Activated T-helper 2 cell treated with anti-CD3 and anti-CD28 coated beads, Interferon-gamma antibody, Interleukin-2, Interleukin-4, amounts not matched to agents 10 μg/mL and 5 μg/mL and 100 μg/mL, durations not matched to agents 14 hours and 24 hours and 36 hours (primary cell): ENCODE measurements at places on chromosomes 11 and 22. TPM values are rescaled to one million over a fixed set of nuclear protein-coding genes. Genes with fewer than 3 reads are reported as not detected.

IGLL1 gene
- total RNA-seq: 0.21 TPM in 1 of 2 replicates, not detected in the other

TMEM191C gene
- total RNA-seq: 0.52 and 0.69 TPM in 2 replicates

TRAPPC4 gene
- 121 and 128 TPM in 2 replicates for total RNA-seq

CNTN5 gene
- not detected in 2 replicates for total RNA-seq

OSM gene
- total RNA-seq: 148 and 152 TPM in 2 replicates

NXPE4 gene
- total RNA-seq: not detected in 2 replicates

MYO7A gene
- 0.23 and 0.30 TPM in 2 replicates for total RNA-seq

KCNJ5 gene
- total RNA-seq: not detected in 2 replicates

ATG2A gene
- total RNA-seq: 20.7 and 26.1 TPM in 2 replicates

ART5 gene
- total RNA-seq: not detected in 2 replicates

BTBD18 gene
- total RNA-seq: not detected in 2 replicates

DNA sequence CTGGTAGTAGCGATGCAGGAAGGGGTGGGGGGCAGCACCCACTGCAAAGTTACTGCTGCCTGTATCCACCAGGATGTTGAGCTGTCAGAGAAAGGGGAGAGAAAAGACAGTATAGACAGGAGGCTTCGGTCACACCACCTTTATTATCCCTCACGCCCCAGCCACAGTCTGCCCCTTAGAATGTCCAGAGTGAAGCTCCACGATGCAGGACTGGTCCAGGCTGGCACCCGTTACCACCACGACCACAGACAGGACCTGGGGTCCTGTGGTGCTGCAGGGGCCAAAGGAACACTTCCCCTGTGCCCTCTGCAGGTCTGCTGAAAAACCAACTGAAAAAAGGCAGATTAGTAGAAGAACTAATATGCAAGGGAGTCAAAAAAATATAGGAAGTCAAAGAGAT is 5.7 kb downstream of the BACE1-AS start:
- H3K4me3 ChIP-seq: no peak overlapping the region
- H3K27ac ChIP-seq: no peak overlapping the region
- H3K36me3 ChIP-seq: no peaks in the 10 kb centered on the region
- H3K4me1 ChIP-seq: peaks cover 4% of the 10 kb centered on the region
- no peaks in the 10 kb centered on the region for H3K27me3 ChIP-seq

- H3K27me3 ChIP-seq: peaks cover 18% of the 10 kb centered on the region
- H3K4me3 ChIP-seq: no peak overlapping the region
- H3K4me1 ChIP-seq: no peaks in the 10 kb centered on the region
- H3K27ac ChIP-seq: no peak overlapping the region
Measured at GRCh38 chr11:18056561-18057181, 10.6 kb upstream of the TPH1 start.

DNA sequence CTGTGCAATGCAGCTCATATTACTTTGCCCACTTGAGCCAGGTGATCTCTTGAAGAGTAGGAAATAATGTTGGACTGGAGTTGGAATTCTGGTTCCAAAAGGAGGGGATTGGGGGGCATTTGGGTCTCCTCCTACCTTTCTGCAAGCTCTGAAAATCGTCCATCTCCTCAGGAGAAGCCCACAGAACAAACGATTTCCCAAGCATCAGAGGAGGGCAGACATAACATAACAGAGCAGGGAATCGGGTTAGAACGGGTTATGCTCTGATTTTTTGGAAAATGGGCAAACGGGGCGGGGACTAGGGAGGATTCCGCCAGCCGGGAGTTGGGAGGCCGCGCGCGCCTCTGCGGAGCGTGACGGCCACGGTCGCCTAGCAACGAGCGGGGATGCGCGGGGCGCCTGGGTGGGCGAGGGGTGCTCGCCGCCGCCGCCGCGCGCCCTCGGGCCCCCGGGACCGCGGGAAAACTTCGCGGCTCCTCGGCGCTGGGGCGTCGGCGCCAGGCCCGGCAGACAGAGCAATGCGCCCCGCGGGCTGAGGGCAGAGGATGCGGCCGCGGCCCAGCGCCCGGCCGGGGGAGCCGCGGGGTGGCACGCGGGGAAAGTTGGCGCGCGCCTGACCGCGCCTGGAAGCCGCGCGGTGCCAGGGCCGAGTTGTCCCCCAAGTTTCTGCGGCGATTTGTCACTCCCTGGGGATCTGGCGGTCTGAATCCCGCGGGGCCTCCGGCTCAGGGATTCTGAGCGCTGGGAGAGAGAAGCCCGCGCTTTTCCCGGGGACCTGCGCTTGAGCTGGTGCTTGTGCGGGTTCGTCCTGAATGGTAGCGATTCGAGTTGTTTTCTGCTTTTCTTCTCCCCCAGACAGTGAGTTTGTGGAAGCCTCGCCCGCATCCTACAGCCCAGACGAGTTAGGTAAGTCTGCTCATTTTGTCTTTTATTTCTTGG is 27.8 kb upstream of the AMOTL1 start:
- H3K36me3 ChIP-seq: no peaks in the 10 kb centered on the region
- no peak overlapping the region for H3K27ac ChIP-seq
- peaks cover 39% of the 10 kb centered on the region for H3K27me3 ChIP-seq
- DNase-seq: no peak
- peaks cover 7% of the 10 kb centered on the region for H3K4me1 ChIP-seq

GRCh38 chr22:45292731-45293442 is 8.1 kb downstream of the UPK3A start:
- H3K4me1 ChIP-seq: peaks cover 6% of the 10 kb centered on the region
- DNase-seq: no peak
- no peak overlapping the region for H3K4me3 ChIP-seq
- H3K27ac ChIP-seq: no peak overlapping the region

DNA sequence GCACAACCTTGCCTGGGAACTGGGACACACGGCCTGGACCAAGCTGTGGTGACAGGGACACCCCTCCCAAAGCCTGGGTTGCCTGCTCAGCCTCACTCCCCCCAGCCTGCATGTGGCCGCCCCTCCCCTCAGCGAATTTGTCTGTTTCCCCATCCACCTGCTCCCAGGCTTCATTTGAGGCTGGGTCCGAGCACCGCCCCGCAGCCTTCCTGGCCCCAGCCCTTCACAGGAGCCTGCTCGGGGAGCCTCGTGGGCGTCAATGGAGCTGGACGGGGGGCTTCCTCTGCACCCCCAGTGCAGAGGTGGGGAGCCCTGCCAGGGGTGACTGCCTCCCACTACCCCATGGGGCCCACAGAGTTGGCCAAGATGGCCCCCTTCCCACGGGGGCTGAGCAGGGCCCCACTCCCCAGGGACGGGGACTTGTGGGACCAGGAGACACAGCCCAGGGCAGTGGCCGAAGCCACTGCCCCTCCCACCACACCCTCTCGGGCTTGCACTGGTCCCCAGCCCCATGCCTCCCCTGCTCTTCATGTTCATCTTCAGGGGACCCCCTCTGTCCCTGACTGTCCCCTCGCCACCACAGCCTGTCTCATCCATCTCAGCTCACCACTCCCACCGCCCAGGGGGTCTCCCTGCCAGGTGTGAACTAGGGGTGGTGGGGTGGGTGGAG is 91.7 kb downstream of the WNT7B start:
- peaks cover 16% of the 10 kb centered on the region for H3K27me3 ChIP-seq
- no peaks in the 10 kb centered on the region for H3K4me1 ChIP-seq
- H3K27ac ChIP-seq: no peak overlapping the region
- H3K36me3 ChIP-seq: no peaks in the 10 kb centered on the region

GRCh38 chr11:28819741-28820140 is 711.6 kb downstream of the METTL15 start:
- no peak overlapping the region for H3K27ac ChIP-seq
- no peak overlapping the region for H3K4me3 ChIP-seq
- DNase-seq: no peak
- H3K4me1 ChIP-seq: no peaks in the 10 kb centered on the region
- no peaks in the 10 kb centered on the region for H3K27me3 ChIP-seq
- no peaks in the 10 kb centered on the region for H3K36me3 ChIP-seq

GRCh38 chr11:94754335-94754734 is 13.8 kb upstream of the AMOTL1 start:
- H3K27ac ChIP-seq: no peak overlapping the region
- peaks cover 23% of the 10 kb centered on the region for H3K27me3 ChIP-seq
- no peaks in the 10 kb centered on the region for H3K36me3 ChIP-seq

DNA sequence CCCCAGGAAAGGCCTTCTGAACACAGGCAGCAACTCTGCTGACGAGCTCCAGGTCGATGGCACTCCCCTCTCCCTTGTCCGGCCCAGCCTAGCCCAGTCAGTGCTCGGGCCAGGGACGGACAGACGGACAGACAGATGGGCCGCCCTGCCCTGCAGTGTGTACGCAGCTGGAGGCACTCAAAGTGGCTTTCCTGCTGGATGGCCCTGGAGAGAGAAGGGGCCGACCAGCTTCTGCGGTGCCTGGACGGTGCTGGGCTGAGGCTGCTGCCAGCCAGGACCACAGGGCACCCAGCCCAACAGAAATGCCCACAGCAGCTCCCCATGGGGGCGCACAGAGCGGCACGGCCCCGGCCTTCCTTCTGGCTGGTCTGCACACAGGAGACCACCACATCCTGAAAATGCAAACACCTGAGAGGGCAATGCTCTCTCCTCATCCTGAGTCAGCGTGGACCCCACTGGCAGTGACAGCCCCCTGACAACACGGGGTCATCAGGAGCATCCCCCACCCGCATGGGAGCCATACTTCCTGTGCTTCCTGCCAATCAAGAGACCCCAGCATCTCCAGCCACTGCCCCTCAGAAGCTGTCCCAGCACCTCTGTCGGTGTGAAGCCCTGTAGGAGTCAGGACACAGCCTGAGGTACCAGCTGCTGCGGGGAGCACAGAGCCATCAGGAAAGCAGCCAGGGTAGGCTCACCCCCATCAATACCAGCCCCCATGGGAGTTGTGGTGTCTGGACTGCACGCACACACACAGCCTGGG is 692 bp upstream of the MOB2 start:
- no peak for DNase-seq
- no peak overlapping the region for H3K27ac ChIP-seq
- H3K27me3 ChIP-seq: no peaks in the 10 kb centered on the region
- no peaks in the 10 kb centered on the region for H3K4me1 ChIP-seq
- H3K36me3 ChIP-seq: no peaks in the 10 kb centered on the region

- no peaks in the 10 kb centered on the region for H3K27me3 ChIP-seq
- no peak overlapping the region for H3K4me3 ChIP-seq
- no peak overlapping the region for H3K27ac ChIP-seq
- peaks cover 59% of the 10 kb centered on the region for H3K36me3 ChIP-seq
- H3K4me1 ChIP-seq: peaks cover 24% of the 10 kb centered on the region
Measured at GRCh38 chr11:121304759-121305158, 12.2 kb downstream of the SC5D start.

- DNase-seq: no peak
- H3K27me3 ChIP-seq: no peaks in the 10 kb centered on the region
- no peak overlapping the region for H3K4me3 ChIP-seq
- H3K27ac ChIP-seq: no peak overlapping the region
- no peaks in the 10 kb centered on the region for H3K36me3 ChIP-seq
Measured at GRCh38 chr22:19275104-19275503, 16.4 kb downstream of the CLTCL1 start.

GRCh38 chr22:26485013-26485412 is 1.3 kb downstream of the SRRD start:
- H3K4me3 ChIP-seq: peak overlapping the region; percentile 58
- H3K27me3 ChIP-seq: no peaks in the 10 kb centered on the region
- H3K4me1 ChIP-seq: peaks cover 46% of the 10 kb centered on the region
- no peak for DNase-seq

- H3K4me3 ChIP-seq: no peak overlapping the region
- no peak overlapping the region for H3K27ac ChIP-seq
- H3K4me1 ChIP-seq: no peaks in the 10 kb centered on the region
- no peak for DNase-seq
Measured at GRCh38 chr11:85316967-85317366, 310.2 kb downstream of the DLG2 start.

DNA sequence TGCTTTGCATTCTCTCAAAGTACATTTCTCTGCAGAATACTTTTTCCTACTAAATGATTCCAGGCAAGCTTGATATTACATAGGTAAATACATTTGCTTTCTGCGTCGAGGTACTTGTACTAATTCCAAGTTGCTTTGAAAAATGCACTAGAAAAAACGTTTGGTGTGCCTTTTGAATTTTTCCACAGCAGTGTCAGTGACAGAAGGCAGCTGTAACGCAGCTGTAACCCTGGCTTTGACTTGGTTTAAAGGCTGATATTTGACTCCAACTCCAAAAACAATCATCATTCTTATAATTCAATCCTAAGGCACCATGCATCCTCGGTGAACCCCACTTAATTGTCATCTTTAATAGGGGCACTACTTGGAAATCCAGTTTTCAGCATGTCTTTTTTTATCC is 125.0 kb downstream of the MAML2 start:
- no peak for DNase-seq
- no peak overlapping the region for H3K4me3 ChIP-seq
- no peaks in the 10 kb centered on the region for H3K36me3 ChIP-seq

- no peak for DNase-seq
- peak overlapping the region; percentile 31 for H3K27ac ChIP-seq
- H3K4me3 ChIP-seq: no peak overlapping the region
- H3K27me3 ChIP-seq: no peaks in the 10 kb centered on the region
Measured at GRCh38 chr22:21758091-21758864, 22.7 kb upstream of the YPEL1 start.

GRCh38 chr22:37095113-37095512 is 14.4 kb downstream of the TMPRSS6 start:
- H3K27me3 ChIP-seq: no peaks in the 10 kb centered on the region
- peak overlapping the region; percentile 72 for H3K27ac ChIP-seq
- no peaks in the 10 kb centered on the region for H3K36me3 ChIP-seq

- DNase-seq: no peak
- no peaks in the 10 kb centered on the region for H3K4me1 ChIP-seq
- H3K4me3 ChIP-seq: no peak overlapping the region
- H3K27ac ChIP-seq: no peak overlapping the region
- H3K27me3 ChIP-seq: peaks cover 25% of the 10 kb centered on the region
Measured at GRCh38 chr11:68724293-68724692, 27.0 kb downstream of the TESMIN start.

DNA sequence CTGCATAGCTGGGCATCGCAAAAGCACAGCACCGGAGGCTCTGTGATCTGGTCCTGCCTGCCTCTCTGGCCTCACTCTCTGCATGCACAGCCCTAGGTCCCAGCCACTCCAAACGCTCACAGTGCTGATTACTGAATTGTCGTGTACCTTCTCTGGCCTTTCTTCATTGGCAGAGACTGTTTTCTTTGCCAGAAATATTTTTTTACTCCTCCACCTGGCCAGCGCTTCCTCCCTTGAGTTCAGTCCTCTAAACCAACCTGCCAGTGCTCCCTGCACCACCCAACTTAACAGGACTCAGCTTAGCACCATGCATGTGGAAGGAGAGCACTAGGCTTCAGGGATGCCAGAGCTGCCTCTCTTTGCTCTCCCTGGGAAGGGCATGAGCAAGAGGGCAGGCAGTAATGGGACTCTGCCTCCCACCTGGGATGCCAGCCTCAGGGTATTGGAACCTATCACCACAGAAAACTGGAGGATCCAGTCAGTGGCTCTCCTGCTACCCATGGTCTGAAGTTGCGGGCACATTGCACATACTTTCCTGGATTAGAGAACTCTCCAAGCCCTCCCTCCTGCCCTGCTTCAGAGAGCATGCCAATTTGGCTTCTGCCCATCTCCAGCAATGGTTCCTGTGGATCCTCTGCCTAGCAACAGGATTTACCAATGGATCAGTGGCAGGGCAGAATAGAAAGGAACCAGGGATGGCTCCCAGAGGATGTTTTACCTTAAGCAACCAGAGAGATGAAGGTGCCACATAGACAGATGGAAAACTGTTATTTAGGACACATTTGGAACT is 37.0 kb upstream of the GNAZ start:
- no peaks in the 10 kb centered on the region for H3K36me3 ChIP-seq
- H3K4me1 ChIP-seq: peaks cover 3% of the 10 kb centered on the region
- no peak overlapping the region for H3K4me3 ChIP-seq
- no peak for DNase-seq
- peaks cover 3% of the 10 kb centered on the region for H3K27me3 ChIP-seq

GRCh38 chr11:17610085-17610894 is 63.2 kb downstream of the OTOG start:
- H3K4me3 ChIP-seq: no peak overlapping the region
- no peak for DNase-seq
- H3K4me1 ChIP-seq: no peaks in the 10 kb centered on the region
- H3K27ac ChIP-seq: no peak overlapping the region
- no peaks in the 10 kb centered on the region for H3K36me3 ChIP-seq
- peaks cover 4% of the 10 kb centered on the region for H3K27me3 ChIP-seq

GRCh38 chr11:12897390-12897789 is 111.7 kb upstream of the RASSF10 start:
- H3K36me3 ChIP-seq: no peaks in the 10 kb centered on the region
- H3K4me3 ChIP-seq: no peak overlapping the region
- H3K4me1 ChIP-seq: peaks cover 4% of the 10 kb centered on the region
